ENCODE measurements at places on chromosomes 12 and 14. TPM values are rescaled to one million over a fixed set of nuclear protein-coding genes. Genes with fewer than 3 reads are reported as not detected.

DNA sequence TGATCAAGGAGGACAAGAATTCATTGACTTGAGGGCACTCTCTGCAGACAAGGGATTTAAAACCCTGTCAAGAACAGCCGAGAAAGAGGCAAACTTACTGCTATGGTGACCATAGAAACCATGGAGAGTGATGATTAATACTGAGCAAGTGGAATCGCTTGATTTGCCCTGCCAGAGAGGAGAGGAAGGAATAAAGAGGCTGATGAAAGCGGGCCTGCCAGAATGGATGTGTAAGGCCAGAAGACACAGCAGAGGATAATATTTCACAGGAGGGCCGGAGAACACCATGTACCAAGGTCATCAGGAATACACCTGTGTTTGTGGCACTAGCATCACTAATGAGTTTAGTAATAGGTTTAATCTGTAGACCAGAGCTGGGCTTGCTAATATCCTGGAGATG lies 221.8 kb upstream of the DCN start:
- DNase-seq = no peak

- no peak for DNase-seq
Observed at GRCh38 chr14:48584031-48584430, 908.6 kb upstream of the MDGA2 start.

GRCh38 chr12:115004470-115005146 lies 320.6 kb upstream of the TBX3 start:
- DNase-seq = no peak

- DNase-seq = no peak
Observed at GRCh38 chr12:1170411-1170810, 179.4 kb downstream of the ERC1 start.

GRCh38 chr12:130351326-130351725 lies 13.6 kb downstream of the PIWIL1 start:
- DNase-seq = peak; percentile 96

- DNase-seq = no peak
Observed at GRCh38 chr14:99774556-99775307, 18.5 kb upstream of the EML1 start.

DNA sequence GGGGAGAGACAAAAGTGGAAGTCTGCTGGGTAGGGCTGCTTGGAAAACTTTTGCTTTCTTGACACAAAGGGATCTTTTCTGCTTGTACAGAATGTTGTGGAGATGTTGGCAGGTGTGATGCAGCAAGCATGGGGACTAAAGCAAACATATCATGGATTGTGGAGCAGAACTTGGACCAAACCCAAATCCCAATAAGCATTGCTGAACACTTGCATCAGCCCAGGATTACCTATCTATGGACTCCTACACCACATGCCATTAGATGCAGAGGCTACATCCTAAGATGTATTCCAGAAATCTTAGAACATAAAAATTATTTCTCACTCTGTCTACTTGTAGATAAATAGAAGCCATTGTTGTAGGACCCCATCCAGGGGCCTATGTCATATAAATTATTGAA lies 44.7 kb upstream of the RERG start:
- no peak for DNase-seq

The TAS2R9 gene
- total RNA-seq = not detected

Measured in foreskin keratinocyte (primary cell).